ENCODE measurements at places on chromosomes 3 and 15. TPM values are rescaled to one million over a fixed set of nuclear protein-coding genes. Genes with fewer than 3 reads are reported as not detected.

The CHDH gene
- total RNA-seq = under 0.01 TPM

The CCR8 gene
- not detected for total RNA-seq

The MCF2L2 gene
- 0.31 TPM for total RNA-seq

The A4GNT gene
- total RNA-seq = not detected

The ZMAT3 gene
- total RNA-seq = 29.7 TPM

Data from aortic smooth muscle cell (primary cell).